Activated CD4-positive, CD25-positive, alpha-beta regulatory T cell treated with anti-CD3 and anti-CD28 coated beads, Interleukin-2, amount 50 U/mL, for 72 hours (primary cell): ENCODE measurements at places on chromosomes 12 and 14.

DNA sequence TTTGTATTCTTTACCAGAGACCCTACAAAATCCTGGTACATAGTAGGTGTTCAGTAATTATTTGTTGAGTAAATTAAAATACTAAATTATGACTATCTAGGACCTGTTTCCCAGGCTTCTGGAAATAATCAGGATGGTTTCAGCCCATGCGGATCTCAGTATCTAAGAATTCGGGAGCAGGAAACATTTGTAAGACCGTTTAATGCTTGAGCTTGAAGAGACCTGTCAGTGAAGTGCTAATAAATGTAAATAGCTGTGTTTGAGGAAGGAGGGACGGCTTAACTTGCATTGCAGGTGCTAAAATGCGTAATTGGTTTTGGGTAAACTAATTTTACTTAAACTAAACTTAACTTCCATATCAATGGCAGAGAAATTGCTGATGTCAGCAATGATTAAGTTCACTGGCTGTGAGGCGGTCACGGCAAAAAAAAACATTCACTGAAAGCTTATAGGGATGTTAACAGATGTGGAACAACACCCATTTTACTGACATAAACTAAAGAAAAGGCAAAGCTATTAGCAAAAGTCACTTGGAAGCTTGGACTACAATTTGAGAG lies 28.6 kb upstream of the AEBP2 start:
- no peak for DNase-seq

- no peak for DNase-seq
Measured at GRCh38 chr14:105257464-105257863, 9.1 kb downstream of the BTBD6 start.

GRCh38 chr14:68519671-68520187 lies 273.1 kb downstream of the ZFP36L1 start:
- DNase-seq: no peak

GRCh38 chr12:113880988-113881962 lies 84.8 kb downstream of the RBM19 start:
- DNase-seq: no peak

DNA sequence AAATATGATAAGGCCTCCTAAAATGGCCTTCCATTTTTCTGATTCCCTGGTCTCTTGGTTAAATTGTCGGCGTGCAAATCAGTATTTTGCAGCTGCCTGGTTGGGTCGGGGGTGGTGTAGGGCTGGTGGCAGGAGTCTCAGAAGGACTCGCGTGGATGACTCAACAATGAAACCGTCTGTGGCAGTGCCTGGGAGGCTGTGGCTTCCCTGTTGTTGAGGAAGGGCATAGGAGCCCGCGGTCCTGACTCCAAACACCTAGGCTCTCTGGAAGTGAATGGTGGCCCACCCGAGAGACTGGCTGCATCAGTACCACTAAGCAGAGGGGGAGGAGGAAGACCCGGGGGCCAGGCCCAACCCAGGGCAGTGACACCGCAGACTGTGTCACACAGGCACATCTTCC lies 207.9 kb downstream of the TTC7B start:
- no peak for DNase-seq

DNA sequence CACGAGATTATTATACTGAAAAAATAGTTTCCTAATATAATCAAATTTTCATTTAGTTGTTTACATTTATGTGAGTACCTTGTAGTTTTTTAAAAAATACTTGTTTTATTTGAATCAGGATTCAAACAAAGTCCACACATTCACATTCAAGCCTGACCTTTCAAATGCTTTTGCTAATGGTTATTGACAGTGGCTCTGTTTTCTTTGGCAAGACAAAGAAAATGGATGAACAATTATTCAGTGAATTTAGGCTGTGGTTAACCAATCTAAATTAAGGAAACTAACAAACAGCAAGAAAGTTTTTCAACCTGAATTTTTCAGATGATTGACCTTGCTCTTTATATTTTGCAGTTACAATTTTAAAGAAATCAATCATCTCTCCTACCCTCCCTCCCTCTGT lies 9.7 kb downstream of the SLC4A8 start:
- DNase-seq: no peak

DNA sequence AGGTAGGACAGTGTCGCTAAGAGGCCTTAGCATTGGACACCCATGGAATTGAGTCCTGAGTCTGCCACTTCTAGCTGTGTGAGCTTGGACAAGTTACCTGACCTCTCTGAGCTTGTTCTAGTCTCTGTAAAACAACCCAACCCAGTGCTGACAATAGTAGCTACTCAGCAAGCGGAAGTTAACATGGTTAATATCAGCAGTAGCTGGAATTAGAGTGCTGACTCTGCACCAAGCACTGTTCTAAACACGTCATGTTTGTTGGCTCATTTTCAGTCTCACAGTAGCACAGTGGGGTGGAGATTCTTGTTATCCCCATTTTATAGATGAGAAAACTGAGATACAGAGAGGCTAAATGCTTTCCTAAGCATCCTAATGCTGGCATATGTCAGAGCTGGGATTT lies 47.5 kb upstream of the RIN3 start:
- no peak for DNase-seq

DNA sequence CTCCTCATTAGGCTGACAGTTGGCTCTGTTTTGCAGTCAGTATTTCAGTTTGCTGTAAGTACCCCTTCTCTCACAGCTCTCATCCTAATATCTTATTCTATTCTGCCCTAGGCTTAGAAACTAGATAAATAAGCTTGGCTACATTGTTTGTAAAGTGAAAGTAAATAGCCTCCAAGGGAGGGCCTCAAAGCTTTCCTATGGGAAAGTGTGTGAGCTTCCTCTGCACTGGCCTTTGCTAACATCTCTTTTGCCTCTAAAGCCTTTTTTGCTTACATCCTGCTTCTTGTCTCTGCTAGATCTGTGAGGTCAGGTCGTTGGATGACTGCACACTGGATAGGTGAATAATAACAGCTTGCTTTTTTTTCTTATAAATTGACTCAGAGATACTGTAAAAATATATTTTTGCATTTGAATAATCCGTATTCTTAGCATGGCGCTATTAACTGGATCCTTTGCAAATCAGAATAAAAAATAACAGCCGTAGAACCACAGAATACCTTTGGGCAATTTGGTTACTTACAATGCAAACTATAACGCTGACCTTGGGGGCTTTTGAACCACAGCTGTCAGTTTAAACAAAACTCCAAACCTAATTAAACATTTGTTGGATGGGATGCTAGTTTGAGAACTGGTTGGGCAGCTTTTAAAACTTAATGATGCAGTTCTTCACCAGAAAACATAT lies 55.1 kb downstream of the TTC6 start:
- no peak for DNase-seq

- no peak for DNase-seq
Measured at GRCh38 chr12:64124511-64125197, 97.4 kb downstream of the KICS2 start.

DNA sequence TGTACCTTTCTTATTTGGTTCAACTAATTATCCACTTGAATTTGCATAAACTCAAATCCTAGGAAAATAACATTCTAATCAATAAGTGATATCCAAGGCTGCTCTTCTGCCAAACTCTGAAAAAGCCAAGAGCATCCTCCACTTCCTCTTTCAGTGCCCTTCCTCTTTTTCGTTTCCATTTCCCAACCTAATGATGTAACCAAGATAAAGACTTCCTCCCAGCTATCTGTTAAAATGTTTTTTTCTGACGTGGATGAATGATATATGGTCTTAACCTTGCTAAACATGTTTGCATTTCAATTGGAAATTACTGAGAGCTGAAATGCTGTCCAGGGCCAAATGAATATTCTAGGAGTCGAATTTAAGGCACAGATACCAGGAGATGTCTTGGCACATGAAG lies 459.5 kb upstream of the PDE3A start:
- DNase-seq: no peak

DNA sequence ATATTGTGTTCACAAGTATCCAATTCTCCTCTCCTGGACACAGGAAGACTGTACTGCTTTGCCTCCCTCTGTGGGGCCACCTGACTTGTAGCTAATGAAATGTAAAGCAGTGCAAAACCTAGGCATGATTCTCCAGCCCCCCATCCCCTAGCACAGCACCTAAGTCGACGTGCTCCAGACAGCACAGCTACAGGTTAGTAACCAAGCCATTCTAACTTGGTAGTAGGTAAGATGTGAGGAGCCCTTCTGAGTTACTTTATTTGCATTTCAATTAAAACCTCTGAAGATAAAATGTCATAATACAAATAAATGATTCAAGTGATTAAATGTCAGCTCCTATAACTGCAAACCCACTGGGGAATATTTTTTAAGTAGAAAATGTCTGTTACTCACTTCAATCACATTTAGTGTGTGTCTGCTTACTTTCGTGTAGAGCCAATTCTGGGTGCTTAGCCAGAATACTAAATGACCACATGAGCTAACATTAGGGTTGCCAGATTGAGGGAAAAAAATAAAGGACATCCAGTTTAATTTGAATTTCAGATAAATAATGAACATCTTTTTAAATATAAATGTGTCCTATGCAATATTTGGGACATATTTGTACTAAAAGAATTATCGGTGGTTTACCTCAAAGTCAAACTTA lies 64.8 kb upstream of the HIF1A start:
- DNase-seq: no peak

- peak; percentile 8 for DNase-seq
Measured at GRCh38 chr12:47987411-47988072, 16.7 kb downstream of the COL2A1 start.

DNA sequence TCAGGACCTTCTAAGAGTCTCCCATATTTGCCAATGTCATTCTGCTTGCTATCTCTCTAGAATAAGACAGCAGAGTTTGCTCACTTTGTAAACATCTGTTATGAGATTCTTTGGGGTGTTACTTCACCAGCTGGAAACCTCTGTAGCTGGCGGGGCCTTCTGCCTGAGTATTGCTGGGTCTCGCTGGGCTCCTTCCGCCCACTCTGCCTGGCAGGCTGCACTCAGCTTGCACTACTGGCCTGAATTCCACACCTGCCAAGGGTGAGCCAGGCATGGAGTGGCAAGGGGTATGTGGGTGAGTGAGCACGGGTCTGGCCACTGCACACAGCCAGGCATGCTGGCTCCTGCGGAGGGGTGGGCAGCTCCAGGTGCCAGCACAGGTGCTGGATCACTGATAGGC lies 267.3 kb upstream of the PDE3A start:
- no peak for DNase-seq
